ENCODE measurements at places on chromosomes 3 and 15.
A peak's percentile ranks its signal among the peaks of the same experiment; 100 is the strongest.

DNA sequence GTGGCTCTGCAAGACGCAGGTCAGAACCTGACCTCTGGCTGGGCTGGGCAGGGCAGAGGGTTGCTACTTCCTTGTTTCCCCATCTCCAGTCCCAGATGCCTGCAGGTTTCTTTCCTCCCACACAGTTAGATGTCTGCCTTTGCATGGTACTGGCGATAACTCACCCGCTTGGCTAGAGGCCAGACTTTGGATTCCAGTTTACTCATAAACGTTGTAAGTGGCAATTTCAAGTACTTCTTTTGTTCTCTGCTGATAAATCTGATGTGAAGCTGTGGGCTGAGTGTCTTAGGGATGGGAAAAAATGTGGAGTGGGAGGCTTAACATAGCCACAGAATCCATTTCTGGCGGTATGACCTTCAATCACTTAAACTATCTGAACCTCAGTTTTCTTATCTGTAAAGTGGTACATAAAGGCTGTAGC is 194.2 kb downstream of the EBLN2 start:
- DNase-seq: peak; percentile 58

GRCh38 chr3:25344670-25345069 is 83.4 kb upstream of the RARB start:
- no peak for DNase-seq

DNA sequence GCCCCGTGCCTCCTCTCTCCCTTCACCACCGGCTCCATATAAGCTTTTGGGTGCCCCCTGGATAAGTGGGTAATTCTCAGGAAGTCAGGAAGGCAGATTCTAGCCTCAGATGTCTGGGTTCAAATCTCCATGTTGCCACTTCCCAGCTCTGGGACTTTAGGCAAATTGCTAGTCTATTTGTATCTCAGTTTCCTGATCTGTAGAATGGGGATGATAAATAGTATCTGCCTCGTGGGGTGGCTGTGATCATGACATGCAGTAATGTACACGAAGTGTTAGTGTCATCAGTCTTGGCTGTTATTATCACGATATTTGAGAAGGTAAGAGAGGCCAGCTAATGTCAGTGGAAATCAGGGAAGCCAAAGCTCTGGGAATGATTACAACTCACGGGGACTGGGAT is 43.3 kb downstream of the MUC4 start:
- DNase-seq: no peak

- no peak for DNase-seq
Observed at GRCh38 chr3:142680710-142681109, 43.1 kb upstream of the TRPC1 start.

GRCh38 chr3:43733459-43734384 is 43.0 kb downstream of the ABHD5 start:
- DNase-seq: peak; percentile 93

DNA sequence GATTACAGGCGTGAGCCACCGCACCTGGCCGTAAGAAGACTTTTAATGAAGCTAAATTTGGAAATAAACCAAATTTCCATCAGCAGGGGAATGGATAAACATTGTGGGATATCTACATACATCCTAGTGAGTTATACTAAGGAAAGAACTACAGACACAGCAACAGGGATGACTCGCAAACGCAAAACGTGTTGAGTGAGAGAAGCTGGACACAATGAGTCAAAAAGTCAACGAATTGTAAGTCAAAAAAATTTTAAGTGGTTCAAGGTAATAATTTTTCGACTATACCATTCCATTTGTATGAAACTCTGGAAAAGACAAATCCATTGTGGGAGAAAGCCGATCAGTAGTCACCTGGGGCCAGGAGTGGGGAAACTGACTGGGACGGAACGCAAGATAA is 19.9 kb downstream of the PLA2G4F start:
- no peak for DNase-seq

DNA sequence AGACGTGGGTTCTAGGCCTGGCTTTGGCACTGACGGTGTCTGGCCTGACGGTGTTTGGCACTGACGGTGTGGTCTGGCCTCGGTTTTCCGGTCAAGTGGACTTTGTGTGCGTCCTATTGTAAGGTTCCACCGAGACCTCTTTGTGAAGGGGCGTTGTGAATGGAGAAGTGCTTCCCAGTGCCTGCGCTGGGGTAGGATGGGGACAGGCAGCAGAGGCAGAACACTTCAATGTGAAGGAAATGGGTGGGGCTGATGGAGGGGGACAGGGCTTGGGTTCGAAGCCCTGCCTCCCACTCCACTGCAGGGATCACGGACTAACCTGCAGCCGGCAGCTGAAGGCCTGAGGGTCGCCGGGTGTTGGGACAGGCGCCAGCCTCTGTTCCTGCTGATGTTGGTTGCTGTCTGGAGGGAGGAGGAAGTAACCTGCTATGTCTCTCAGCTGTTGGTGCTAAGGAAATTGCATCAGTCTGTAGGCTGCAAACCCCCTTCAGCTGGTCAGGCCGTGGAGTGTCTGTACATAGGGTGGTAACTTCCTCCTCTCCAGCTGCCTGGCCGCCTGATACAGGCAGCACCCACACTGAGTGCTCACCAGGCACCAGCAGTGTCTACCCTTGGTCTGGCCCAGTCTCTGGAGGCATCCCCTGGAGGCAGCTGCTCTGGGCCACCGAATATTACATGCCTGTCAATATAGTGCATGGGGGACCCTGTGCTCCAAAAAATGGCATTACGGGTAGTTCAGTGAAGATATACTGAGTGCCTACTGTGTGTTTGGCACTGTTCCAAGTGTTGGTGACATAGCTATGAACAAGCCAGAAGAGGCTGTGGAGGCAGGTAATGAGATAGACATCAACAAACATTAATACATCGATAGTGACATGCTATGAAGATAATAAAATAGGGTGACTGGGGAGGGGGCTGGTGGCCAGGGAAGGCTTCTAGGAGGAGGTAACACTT is 1.1 kb downstream of the TM6SF1 start:
- DNase-seq: peak; percentile 35

- DNase-seq: no peak
Observed at GRCh38 chr3:189316296-189317019, 144.7 kb downstream of the TPRG1 start.

DNA sequence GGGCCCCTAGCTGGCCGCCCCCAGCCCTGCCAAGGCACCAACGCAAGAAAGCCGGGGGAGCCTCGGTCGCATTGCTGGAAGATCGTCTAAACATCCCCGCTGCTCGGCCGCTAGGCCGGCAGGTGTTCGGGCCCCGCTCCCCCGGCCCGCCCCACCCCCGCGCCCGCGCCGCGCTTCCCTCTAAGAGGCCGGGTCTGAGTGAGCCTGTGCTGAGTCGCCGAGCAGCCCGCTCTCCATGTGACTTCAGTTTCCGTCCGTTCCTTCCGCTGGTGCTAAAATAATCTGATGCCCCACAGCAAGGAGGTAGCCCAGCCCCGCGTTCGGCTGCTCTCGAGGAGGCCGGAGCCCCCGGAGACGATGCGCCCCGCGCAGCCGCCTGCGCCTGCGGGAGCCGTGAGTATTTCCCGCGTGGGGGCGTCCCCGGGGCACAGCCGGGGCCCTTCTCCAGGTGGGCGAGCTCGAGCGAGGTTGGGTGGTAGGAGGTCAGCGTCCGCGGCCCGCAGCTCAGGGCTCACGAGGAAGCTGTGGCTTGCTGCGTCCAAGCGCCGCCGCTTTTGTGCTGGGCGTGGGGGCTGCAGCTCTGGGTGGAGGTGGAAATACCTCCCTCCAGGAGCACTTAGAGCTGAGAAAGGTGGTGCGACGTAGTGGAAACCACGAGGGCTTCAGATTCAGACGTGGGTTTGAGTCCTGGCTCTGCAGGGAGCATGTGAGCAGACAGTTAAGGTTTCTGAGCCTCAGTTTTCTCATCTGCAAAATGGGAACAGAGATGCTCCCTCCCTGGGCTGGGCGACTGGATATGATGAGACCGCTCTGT is at the start of gene NRROS:
TSS of gene NRROS (plus strand) at position 212 of the 814 bp plus-strand sequence. CDS start 14,846 bp downstream, outside the sequence.
- DNase-seq: peak; percentile 32

- no peak for DNase-seq
Observed at GRCh38 chr3:39641274-39641673, 168.1 kb upstream of the MYRIP start.

- no peak for DNase-seq
Observed at GRCh38 chr15:29535952-29536351, 266.3 kb upstream of the NSMCE3 start.

DNA sequence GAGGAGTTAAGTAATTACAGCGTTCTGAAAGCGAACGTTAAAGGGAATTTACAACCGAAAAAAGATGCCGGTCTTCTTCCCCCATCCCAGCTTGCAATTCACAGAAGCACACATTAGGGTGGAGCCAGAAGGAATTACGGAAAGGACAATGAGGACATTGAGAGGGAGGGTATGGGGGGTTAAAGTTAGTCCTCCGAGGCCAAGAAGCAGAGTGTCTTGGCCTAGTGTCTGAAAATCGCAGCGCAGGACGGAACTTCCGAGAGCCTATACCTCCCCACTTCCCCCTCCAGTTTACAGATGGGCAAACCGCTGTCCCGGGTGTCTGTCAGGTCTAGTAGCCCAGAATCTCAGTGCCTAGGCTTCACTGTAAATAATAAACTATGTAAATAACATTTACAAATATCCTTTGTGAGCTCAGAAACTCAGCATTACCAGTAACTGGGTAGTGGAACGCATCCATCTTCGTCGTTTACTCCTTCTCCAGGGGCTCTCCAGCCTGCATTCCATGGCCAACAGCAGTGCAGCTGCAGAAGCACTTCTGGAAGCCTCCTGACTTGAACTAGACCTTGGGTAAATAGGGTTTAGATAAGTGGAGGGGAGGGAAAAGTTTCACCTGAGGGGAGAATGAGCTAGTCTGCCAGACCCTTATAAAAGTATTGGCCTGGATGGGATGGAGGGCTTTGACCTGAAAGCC is 922 bp downstream of the ADPRH start:
- DNase-seq: peak; percentile 25

- DNase-seq: no peak
Observed at GRCh38 chr3:13053420-13053819, 19.8 kb downstream of the IQSEC1 start.

DNA sequence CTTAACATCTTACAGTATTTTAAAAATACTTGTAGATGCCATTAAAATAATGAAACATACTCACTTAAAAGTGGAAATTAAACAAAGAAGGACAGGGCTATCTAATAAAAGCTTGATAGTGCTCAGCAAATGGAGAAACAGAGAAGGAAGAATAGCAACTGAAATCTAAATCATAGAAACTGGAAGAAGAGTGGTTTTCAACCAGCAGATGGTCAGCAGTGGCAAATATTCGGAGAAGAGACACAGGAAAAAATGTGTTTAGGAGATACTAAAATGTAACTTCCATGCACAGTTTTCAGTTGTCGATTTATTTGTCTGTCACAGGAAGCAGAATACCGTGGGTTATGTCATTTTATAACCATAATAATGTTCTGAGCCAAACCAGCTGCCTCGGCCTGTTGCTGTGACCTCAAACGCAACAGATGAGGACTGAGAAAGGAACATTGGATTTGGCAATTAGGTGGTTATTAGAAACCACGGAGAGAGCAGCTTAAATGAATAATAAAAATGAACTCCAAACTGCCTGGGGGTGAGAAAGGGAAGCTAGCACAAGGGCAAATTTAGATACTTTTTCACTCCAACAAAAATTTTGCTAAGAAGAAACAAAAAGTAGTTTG is 246.6 kb upstream of the KCNMB2 start:
- no peak for DNase-seq

DNA sequence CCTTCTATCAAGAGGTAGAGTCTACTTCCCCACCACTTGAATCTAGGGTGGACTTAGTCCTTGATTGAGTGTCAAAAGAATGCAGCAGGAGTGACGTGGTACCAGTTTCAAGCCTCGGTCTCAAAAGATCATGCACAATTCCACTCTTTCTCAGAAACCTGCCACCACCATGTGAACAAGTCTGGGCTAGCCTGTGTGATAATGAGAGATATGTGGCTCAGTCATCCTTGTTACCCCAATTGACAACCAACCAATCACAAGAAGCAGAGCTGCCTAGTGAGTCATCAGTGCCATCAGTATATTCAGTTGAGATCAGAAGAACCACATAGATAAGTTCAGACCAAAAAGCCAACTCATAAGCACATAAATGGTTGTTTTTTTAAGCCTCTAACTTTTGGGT is 374.5 kb downstream of the IL20RB start:
- no peak for DNase-seq

- DNase-seq: peak; percentile 26
Observed at GRCh38 chr3:150391161-150391560, 16.9 kb upstream of the TSC22D2 start.

DNA sequence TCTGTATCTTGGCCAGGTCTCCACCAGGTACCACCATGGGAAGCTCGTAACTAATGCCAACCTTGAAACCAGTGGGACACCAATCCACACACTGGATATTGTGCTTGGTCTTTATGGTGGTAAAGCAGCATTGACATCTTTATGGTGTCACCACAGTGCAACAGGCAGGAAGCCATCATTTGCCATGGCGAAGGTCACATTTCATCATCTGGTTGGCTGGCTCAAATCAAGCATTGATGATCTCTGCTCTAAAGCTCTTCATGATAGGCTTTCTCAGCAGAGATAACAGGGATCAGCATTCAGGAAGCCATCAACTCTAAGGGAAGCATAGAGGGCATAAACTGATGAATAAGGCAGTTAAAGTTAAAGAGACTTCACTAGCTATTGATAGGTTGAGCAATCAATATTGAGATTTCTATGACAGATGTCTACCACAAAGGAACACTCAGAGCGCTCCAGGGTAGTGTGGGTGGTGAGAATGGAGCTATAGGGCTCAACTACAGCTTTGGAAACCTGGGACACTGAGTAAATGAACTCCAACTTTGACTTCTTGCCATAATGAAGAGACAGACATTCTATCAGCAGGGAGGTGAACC is 54.1 kb upstream of the ACTC1 start:
- no peak for DNase-seq

GRCh38 chr3:147356909-147357900 is 49.1 kb downstream of the ZIC4 start:
- no peak for DNase-seq

DNA sequence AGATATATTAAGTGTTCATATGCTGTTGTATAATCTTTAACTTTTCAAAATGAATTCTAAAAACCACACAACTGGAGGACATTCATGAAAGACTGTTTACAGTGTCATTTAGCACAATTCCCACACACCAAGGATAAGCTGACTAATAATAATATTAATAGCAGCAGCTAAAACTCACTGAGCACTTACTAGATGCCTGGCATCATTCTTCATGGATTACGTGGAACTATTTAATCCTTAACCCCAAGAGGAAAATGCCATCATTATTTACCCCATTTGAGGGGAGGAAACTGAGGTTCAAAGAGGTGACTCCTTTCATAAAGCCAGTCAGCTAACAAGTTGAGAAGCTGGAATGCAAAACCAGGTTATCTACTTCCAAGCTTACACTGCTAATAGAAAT is 77.0 kb downstream of the TMEM108 start:
- DNase-seq: no peak

- no peak for DNase-seq
Observed at GRCh38 chr15:64622410-64623260, 152.8 kb downstream of the RBPMS2 start.

DNA sequence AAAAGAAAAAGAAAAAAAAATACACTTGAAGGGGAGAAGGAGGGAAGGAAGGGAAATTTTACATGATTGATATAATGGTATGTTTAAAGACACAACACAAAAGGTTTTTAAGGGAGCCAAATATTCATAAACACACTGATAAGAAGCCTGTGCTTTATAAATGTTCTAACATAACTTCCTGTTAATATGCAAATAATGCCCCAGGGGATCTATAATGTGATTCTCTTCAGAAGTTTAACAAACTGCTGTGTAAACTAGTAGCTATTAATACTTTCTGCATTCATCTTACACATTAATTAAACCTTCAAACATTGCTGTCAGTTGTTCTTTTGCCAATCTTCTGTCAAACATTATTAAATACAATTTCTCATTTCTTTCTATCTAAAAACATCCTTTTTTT is 231.6 kb downstream of the TJP1 start:
- no peak for DNase-seq

GRCh38 chr3:125213946-125214542 is 1.5 kb upstream of the SLC12A8 start:
- DNase-seq: peak; percentile 87

- DNase-seq: no peak
Observed at GRCh38 chr3:69740103-69741021, 1.1 kb downstream of the MITF start.

Measured in fibroblast of skin of scalp (primary cell).